ENCODE measurements at places on chromosomes 7 and 10.

GRCh38 chr10:110758898-110759297 lies 112.8 kb upstream of the PDCD4 start:
- DNase-seq, result no peak

DNA sequence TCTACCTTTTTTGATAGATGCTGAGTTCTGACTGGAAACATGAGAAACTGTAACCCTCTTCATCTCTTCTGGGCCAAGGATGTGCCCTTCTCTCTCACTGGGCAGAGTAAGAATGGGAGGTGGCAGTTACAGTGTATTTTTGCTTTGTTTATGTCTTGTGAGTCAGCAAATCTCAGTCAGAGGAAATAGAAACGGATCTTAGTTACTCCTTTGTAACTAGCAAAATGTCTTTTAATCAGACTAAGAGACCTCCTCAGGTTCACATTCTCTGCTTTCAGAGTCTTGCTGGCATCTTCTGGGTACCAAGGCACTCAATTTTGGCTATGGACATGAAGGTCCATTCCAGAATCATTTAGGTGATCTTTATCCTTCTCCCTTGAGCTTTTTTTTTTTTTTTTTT lies 70.9 kb downstream of the HHEX start:
- DNase-seq, result no peak

- peak; percentile 50 for DNase-seq
Observed at GRCh38 chr7:105806592-105807447, 69.6 kb downstream of the ATXN7L1 start.

GRCh38 chr10:93110472-93111146 lies 36.9 kb downstream of the CYP26A1 start:
- no peak for DNase-seq

DNA sequence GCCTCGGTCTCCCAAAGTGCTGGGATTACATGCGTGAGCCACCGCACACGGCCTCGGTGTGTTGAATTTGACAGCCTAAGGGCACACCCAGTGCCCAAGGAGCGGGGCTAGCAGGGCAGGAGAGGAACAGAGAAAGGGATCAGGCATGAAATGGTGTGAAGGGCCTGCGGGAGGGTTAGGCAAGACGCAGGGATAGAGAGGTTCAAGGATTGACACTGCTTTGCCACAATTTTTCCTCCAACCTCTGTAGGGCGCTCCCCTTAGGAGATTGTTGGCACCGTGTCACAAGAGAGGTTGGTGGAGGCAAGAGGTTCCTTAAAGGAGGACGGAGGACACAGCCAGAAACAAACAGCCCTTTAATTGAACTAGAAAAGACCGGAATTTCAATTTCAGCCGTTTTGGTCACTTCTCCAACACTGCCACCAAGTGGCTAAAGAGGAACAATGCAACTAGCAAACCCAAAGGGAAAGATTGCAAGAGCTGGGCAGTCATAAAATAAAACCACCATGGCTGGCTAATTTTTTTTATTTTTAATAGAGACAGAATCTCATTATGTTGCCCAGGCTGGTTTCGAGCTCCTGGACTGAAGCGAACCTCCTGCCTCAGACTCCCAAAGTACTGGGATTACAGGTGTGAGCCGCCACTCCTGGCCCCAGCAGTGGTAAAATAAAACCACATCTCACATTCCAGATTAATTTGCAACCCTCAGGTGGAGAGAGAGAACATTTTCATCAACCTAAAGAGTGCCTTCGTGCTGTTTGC lies 6.9 kb upstream of the CREB3L2 start:
- no peak for DNase-seq

- DNase-seq, result no peak
Observed at GRCh38 chr10:70053841-70054288, 1.2 kb downstream of the MACROH2A2 start.

DNA sequence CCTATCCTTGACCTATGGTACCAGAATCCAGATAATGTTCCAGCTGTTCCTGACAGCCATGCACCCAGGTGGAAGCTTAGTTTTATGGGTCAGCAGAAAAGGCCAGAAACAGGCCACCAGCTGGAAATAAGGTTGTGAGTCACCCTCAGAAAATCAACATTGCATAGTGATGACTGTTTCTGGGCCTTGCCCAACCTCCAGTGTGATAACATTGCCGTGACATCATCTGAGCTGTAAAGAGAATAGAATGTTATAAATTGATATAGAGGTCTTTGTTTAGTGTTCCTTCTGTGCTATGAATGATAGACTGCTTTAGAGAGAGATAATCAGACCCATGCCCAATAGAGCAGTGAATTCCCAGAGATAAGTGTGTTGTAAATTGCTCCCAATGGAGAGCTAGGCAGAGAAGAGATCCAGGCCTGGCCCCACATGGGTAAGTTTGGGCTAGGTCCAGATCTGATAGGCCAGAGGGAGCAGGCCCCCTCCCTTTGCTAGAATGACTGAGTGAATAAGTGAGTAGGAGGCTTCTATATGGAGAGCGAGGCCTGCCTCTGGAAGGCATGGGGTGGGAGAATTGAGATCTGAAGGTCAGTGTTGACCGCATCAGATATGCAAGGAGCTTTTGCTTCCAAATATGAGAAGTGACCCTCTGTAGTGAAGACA lies 14.2 kb upstream of the HPS1 start:
- DNase-seq, result no peak

- no peak for DNase-seq
Observed at GRCh38 chr7:17029150-17029549, 147.4 kb upstream of the AGR3 start.

GRCh38 chr10:73965890-73966768 lies 31.8 kb upstream of the VCL start:
- no peak for DNase-seq

GRCh38 chr10:14329746-14330173 lies 964 bp downstream of the FRMD4A start:
- no peak for DNase-seq

- no peak for DNase-seq
Observed at GRCh38 chr7:80921130-80921529, 2.3 kb upstream of the SEMA3C start.

DNA sequence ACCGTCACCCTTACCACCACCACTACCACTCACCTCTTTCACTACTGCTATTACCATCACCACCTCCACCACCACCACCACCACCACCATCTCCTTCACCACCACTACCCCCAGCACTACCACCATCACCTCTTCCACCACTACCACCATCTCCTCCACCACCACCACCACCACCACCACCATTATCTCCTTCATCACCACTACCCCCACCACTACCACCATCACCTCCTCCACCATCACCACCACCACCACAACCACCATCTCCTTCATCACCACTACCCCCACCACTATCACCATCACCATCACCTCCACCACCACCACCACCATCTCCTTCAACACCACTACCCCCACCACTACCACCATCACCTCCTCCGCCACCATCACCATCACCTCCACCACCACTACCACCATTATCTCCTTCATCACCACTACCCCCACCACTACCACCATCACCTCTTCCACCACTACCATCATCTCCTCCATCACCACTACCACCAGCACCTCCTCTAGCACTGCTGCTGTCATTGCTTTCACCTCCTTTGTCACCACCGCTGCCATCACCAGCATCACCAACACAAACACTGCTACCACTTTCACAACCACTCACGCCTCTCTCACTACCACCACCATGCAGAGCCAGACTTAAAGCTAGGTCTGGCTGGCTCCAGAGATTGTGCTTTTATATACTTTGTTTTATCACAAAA lies 109.3 kb downstream of the ICA1 start:
- no peak for DNase-seq

DNA sequence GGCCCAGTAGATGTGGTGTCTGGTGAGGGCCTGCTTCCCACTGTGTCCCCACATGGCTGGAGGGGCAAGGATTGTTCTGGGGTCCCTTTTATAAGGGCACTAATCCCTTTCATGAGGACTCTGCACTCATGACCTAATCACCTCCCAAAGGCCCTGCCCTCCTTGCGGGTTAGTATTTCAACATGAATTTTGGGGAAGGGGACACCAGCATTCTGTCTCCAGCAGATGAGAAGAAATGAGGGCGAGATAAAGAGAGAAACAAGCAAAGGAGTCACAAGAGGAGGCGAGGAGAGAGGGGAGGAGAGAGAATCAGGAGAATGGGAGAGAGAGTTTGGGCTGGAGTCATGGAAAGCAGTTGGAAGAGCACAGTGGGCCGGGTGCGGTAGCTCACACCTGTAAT lies 83.7 kb downstream of the C10orf105 start:
- no peak for DNase-seq

- no peak for DNase-seq
Observed at GRCh38 chr10:3846736-3847135, 61.7 kb upstream of the KLF6 start.

DNA sequence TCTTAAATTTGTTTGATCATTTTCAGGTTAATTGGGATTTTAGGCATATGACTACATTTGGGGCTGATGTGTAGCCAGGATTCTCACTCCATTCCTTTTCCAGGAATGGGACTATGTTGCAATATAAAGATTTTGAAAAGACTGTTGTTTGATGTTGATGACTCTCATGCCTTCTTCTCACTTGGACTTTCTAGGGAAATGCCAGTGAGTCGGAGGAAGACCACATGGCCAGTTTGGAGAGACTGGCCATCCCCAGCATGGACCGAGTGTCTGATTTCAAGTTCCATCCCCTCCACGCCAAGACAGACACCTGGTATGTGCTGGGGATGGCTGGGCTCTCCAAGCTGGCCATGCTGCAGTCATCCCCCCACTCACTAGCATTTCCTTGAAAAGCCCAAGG lies 5.5 kb downstream of the IGFBP3 start:
- no peak for DNase-seq

- no peak for DNase-seq
Observed at GRCh38 chr7:116948934-116949333, 4.4 kb upstream of the ST7 start.

DNA sequence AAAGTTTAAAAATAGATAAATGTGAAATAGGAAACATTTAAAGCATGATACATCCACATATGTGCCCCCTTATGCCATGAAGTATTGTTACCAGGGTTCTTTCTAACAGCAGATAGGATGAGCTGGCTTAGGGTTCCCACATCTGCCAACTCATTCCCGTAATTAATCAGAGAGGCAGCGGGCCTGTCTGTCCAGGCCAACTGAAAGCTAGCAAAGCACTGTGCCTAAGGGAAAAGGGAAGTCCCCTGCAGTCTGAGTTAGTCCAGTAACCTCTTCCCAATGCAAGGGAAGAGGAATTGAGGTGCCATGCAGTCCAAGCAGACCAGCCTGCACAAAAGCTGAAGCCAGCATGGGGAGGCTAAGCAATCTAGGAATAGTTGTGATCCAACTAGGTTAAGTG lies 18.3 kb upstream of the ZC3HAV1L start:
- no peak for DNase-seq

DNA sequence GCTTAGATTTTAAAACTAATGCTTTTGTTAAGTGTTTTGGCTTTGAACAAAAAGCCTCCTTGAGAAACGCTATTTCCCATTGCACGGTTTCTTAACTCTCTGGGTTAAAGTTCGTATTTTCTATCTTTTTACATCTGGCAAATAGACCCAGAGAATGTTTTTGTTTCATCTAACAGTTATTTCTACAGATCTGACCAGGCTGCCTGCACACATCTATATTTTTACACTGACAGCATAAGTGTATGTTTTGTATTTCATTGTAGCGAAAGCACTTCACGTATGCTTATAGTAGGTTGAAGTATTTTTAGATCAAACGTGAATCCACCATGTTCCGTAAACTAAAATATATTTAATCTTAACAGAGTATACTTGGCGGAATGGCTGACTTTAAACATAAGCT lies 477.3 kb downstream of the SDK1 start:
- no peak for DNase-seq

- no peak for DNase-seq
Observed at GRCh38 chr7:42886893-42887505, 24.9 kb downstream of the C7orf25 start.

- no peak for DNase-seq
Observed at GRCh38 chr10:52777414-52777813, 4.8 kb upstream of the MBL2 start.

DNA sequence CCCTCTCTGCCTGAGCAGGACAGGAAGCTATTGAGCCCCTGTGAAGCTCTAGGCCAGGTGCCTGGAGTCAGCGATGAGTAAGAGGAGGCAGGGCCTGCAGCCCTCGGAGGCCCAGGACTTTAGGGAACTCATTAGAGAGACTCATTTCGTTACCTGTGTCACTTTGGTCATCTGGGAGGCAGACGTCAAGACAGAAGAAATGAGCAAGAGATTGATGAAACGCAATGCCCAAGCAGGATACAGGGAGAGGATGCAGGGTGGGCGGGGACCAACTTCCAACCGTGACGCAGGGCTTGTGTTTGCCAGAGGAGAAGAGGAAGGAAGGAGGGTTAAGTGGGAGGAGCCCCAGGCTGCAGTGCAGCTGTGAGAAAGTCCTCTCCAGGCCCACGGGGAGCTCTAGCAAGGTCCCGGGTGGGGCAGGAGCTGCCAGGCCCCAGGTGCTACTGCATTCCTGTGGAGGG lies 26.4 kb upstream of the GNA12 start:
- peak; percentile 9 for DNase-seq

DNA sequence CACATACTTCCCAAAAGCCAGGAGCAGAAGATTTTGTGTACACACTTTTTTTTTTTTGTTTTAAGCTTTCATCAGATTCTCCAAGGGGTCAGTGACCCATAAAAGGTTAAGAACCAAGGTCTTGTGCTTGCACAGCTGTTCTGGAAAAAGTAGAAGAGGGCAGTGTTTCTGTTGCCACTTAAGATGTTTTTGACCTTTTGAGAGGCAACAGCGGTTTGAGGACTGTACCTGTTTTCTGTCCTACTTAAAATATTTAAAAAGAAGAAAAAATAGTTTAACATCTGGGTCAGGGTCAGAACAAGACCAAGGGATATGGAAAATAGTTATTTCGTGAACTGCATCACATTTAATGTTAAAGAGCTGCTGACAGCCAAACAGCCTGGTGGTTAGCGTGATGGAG lies 32.9 kb downstream of the AUTS2 start:
- no peak for DNase-seq

DNA sequence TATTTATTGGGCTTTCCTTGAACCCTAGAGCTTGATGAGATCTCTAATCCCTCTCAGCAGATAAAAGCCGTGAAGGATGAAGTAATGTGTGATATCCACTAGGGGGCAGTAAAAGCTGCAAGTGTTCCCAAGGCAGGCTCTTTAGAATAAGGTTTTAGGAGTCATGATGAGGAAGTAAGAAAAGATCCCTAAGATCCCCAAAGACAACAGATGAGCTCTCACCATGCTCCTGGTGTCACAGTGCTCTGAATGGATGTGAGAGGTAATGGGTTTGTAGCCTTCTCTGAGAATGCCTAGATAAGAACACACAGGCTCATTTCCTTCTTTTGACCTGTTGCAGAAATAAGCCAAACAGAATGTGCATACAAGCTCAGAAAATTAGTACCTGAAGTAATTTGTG lies 70.4 kb upstream of the ITPRID1 start:
- no peak for DNase-seq

- no peak for DNase-seq
Observed at GRCh38 chr7:32140210-32140939, 70.2 kb upstream of the PDE1C start.

GRCh38 chr10:3478632-3479240 lies 306.2 kb upstream of the PITRM1 start:
- DNase-seq, result no peak
